ENCODE measurements at places on chromosomes 12 and 14. TPM values are rescaled to one million over a fixed set of nuclear protein-coding genes. Genes with fewer than 3 reads are reported as not detected.

The DAZAP2 gene
- 321 TPM for total RNA-seq

The FGF6 gene
- total RNA-seq = not detected

The SYT1 gene
- 5.3 TPM for total RNA-seq

The EMP1 gene
- 183 TPM for total RNA-seq

The ABHD4 gene
- 46.5 TPM for total RNA-seq

The KRT73 gene
- total RNA-seq = not detected

The A2M gene
- total RNA-seq = 0.08 TPM

The NKX2-8 gene
- total RNA-seq = 3.1 TPM

The C12orf54 gene
- total RNA-seq = not detected

The CAPS2 gene
- 1.4 TPM for total RNA-seq

The LRFN5 gene
- not detected for total RNA-seq

The CYP46A1 gene
- total RNA-seq = 0.25 TPM

The SLC41A2 gene
- total RNA-seq = 23.4 TPM

The KLRC3 gene
- total RNA-seq = 0.53 TPM

The RNASE12 gene
- not detected for total RNA-seq

The SLC24A4 gene
- 0.07 TPM for total RNA-seq

Data from A549 treated with Mapracorat at 1 μM for 4 hours (cell line).